ENCODE measurements at places on chromosomes 5 and 9.
A peak's percentile ranks its signal among the peaks of the same experiment; 100 is the strongest.

DNA sequence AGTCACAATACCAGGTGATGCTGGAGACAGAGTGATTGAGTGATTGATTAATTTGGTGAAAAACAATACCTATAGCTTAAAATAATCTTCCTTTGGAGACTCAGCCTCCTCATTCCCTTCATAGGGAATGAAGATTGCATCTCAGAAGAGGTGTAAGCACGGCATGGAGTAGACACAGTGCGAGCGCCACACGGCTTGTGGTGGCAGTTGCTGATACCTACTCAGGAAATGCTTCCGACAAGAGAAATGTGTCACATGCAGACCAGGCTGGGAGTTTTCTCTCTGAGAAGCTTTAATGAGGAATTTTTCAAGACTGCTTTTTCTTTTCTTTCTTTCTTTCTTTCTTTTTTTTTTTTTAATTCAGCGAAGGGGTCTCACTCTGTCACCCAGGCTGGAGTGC lies 211.8 kb upstream of the OTULINL start:
- H3K4me1 ChIP-seq, result no peaks in the 10 kb centered on the region
- peaks cover 53% of the 10 kb centered on the region for H3K36me3 ChIP-seq
- no peak for DNase-seq
- H3K27me3 ChIP-seq, result no peaks in the 10 kb centered on the region
- no peak overlapping the region for H3K4me3 ChIP-seq
- no peak overlapping the region for H3K27ac ChIP-seq

GRCh38 chr9:4983601-4984165 lies 1.4 kb upstream of the JAK2 start:
- peak overlapping the region; percentile 94 for H3K4me3 ChIP-seq
- H3K27ac ChIP-seq, result peak overlapping the region; percentile 98
- DNase-seq, result no peak
- no peaks in the 10 kb centered on the region for H3K36me3 ChIP-seq
- peaks cover 18% of the 10 kb centered on the region for H3K4me1 ChIP-seq
- peaks cover 3% of the 10 kb centered on the region for H3K27me3 ChIP-seq

DNA sequence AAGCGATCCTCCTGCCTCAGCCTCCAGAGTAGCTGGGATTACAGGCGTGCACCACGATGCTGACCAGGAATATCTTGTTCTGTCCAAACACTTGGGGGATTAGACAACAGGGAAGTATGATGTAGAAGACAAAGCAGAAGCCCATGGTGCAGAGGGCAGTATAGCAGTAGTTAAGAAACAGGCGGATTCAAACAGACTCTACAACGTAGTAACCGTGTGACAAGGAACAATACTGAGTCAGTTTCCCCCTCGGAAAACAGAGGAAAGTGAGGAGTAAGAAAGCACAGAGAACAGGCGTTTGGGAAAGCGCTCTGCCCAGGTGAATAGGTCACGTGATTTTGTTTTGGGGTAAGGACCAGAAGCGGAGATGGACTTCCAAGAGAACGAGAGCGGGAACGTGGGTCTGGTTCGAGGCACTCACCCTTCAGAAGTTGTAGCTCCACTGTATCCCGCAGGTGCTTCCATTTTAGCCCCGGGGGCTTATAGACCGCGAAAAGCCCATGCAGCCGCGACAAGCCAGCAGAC lies 306 bp downstream of the TRUB2 start:
- peaks cover 5% of the 10 kb centered on the region for H3K36me3 ChIP-seq
- no peak for DNase-seq
- no peaks in the 10 kb centered on the region for H3K27me3 ChIP-seq

DNA sequence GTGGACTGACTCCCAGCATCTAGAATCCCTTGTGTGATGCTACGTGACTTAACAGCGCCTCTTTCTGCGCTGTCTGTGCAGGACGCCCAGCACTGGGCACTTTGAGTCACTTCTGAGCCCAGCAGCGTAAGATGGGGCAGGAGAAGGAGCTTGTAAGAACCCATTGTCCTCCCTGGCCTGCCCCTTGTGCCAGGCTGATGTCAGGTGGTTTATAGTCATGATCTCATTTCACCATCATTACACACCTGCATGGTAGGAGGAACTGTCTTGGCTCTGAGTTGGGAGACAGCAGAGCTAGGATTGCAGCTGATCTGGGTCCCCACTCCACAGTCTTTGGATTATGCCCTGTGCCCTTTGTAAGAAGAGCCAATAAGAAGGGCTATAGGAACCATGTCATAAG lies 12.2 kb downstream of the ERGIC1 start:
- no peak for DNase-seq
- H3K36me3 ChIP-seq, result peaks cover 14% of the 10 kb centered on the region
- H3K4me3 ChIP-seq, result no peak overlapping the region
- H3K4me1 ChIP-seq, result no peaks in the 10 kb centered on the region
- no peak overlapping the region for H3K27ac ChIP-seq

DNA sequence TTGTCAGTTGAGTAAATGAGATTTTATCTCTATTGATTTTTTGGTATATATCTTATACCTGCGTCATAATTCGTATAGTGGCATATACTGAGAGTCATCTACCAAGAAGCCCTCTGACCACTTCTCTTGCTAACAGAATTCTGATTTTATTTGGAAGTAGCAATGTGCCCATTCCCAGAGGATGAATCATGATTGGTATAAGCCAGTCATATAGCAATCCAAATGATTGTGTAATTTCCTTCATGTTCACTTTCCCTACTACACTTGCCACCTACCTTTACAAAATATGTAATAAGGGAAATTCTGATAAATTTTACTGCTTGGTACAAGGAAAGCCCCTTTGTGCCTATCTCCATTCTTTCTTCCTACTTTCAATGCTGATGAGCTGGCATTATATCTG lies 16.1 kb upstream of the ZNF462 start:
- no peak overlapping the region for H3K4me3 ChIP-seq
- no peaks in the 10 kb centered on the region for H3K4me1 ChIP-seq
- H3K36me3 ChIP-seq, result no peaks in the 10 kb centered on the region
- H3K27me3 ChIP-seq, result no peaks in the 10 kb centered on the region
- no peak for DNase-seq

- H3K27me3 ChIP-seq, result no peaks in the 10 kb centered on the region
- H3K4me1 ChIP-seq, result no peaks in the 10 kb centered on the region
- H3K36me3 ChIP-seq, result peaks cover 59% of the 10 kb centered on the region
- H3K4me3 ChIP-seq, result no peak overlapping the region
Observed at GRCh38 chr9:35051069-35051967, 21.1 kb downstream of the VCP start.

DNA sequence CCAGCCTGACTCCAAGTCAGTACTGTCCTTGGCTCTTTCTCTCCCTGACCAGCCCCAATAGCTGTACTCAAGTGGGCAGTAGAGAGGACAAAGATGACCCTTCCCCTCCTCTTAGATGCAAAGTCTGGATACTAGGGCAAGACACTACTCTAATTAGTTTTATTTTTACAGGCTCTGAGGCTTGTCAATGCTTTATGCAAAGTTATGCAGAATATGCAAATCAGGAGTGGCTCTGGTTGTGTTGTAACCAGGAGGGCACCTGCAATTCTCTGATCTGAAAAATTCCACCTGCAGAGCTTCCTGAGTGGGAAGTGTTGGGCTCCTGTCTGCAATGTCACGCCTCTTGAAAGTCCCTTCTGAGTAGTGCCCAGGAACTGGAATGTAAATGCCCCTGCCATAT lies 201.5 kb downstream of the RGS3 start:
- peaks cover 21% of the 10 kb centered on the region for H3K27me3 ChIP-seq
- no peak overlapping the region for H3K27ac ChIP-seq
- peaks cover 7% of the 10 kb centered on the region for H3K4me1 ChIP-seq

GRCh38 chr5:141716009-141716408 lies 34.0 kb upstream of the ARAP3 start:
- DNase-seq, result no peak
- peaks cover 24% of the 10 kb centered on the region for H3K4me1 ChIP-seq
- peaks cover 4% of the 10 kb centered on the region for H3K27me3 ChIP-seq
- no peak overlapping the region for H3K27ac ChIP-seq
- no peak overlapping the region for H3K4me3 ChIP-seq
- no peaks in the 10 kb centered on the region for H3K36me3 ChIP-seq

GRCh38 chr5:129031886-129032683 lies 62.5 kb upstream of the ISOC1 start:
- DNase-seq, result no peak
- no peaks in the 10 kb centered on the region for H3K27me3 ChIP-seq
- no peak overlapping the region for H3K27ac ChIP-seq
- peaks cover 28% of the 10 kb centered on the region for H3K36me3 ChIP-seq
- H3K4me1 ChIP-seq, result no peaks in the 10 kb centered on the region

DNA sequence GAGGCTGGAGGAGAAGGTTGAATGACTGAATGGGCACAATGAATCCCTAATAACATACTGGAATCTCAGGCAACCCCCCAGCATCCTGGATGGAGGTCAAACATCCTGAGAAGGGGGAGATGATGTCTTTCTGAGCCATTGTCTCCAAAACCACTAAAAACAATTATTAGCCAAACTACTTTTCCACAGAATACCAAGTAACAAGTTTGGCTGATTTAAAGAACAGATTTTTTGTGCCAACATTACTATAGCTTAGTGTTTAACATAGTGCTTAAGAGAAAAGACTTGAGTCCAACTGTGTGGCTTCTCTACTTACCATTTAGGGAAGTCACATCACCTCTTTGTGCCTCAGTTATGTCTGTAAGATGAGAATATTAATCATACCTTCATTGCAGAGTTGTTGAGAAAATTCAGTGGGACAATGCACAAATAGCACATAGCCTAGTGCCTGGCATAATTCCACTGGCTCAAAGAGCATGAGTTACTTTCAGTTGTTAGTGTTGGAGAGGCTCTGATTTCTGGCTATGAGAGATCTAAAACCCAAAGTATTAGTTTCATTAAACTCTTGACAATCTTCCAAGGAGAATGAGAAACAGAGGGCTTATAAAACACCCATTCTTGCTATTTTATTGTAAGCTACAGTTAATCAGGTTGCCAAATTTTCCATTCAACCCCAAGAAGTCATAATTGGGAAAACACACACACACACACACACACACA lies 111.3 kb upstream of the NR3C1 start:
- DNase-seq, result no peak
- no peaks in the 10 kb centered on the region for H3K36me3 ChIP-seq
- H3K4me3 ChIP-seq, result no peak overlapping the region
- H3K4me1 ChIP-seq, result peaks cover 4% of the 10 kb centered on the region
- no peaks in the 10 kb centered on the region for H3K27me3 ChIP-seq

DNA sequence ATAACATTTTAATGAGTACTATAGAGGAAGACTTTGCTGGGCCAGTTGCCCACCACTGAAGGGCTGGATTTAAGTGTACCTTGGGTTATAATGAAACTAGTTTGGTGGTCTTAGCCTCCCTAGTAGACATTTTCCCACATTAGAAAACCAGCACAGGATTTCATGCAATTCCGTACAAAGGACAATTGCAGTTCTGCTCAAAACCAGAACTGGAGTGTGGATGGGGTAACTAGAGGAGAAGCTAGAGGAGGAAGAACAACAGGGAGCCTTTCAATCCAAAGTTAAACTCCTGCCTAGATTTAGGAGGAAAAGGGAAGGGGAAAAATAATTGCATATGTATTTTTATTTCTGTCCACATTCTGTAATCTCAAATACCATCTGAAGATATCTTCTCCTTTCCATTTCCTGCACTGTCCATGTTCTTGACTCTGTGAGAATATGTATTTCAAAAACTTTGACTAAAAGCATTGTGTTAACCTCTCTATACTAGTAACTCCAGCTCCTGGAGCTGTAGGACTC lies 97.5 kb upstream of the SSBP2 start:
- DNase-seq, result no peak
- no peaks in the 10 kb centered on the region for H3K36me3 ChIP-seq
- peaks cover 78% of the 10 kb centered on the region for H3K4me1 ChIP-seq
- no peaks in the 10 kb centered on the region for H3K27me3 ChIP-seq
- no peak overlapping the region for H3K4me3 ChIP-seq

DNA sequence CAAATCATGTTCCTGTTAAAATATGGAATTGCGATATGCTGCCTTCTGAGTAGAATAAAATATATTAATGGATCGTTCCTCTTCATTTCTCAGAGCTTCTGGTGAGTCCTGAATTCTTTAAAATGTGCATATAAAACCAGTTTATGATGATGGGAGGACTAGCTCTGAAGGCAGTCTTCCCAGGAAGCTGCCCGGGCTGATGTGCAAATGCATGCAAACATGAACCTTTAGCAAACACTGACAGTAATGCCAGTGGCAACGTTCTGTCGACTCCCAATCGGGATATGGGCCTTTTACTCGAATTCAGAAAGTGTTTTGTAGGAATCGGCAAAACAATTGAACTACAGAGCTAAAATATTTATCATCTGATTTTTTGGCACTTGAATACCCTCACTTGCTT lies 93.6 kb downstream of the TLE4 start:
- no peak for DNase-seq
- H3K4me1 ChIP-seq, result peaks cover 47% of the 10 kb centered on the region
- H3K4me3 ChIP-seq, result no peak overlapping the region
- no peaks in the 10 kb centered on the region for H3K27me3 ChIP-seq
- H3K27ac ChIP-seq, result no peak overlapping the region
- no peaks in the 10 kb centered on the region for H3K36me3 ChIP-seq

DNA sequence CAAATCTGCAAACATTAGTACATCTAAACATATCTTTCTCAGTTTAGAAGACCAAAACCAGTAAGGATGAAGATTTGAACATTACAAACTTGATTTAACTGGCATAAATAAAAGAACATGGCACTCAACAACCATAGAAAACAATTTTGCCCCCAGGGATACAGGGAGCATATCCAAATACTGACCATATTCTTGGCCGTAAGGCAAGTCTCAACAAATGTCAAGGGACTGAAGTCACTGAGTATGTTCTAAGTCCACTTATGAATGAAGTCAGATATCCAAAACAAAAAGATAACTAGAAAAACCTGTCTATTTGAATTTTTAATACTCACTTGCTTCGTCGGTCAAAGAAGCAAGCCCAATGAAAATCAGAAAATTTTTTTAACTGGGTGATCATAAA lies 14.1 kb downstream of the FEM1C start:
- no peak overlapping the region for H3K27ac ChIP-seq
- H3K36me3 ChIP-seq, result peaks cover 15% of the 10 kb centered on the region
- H3K4me1 ChIP-seq, result peaks cover 38% of the 10 kb centered on the region
- DNase-seq, result no peak

DNA sequence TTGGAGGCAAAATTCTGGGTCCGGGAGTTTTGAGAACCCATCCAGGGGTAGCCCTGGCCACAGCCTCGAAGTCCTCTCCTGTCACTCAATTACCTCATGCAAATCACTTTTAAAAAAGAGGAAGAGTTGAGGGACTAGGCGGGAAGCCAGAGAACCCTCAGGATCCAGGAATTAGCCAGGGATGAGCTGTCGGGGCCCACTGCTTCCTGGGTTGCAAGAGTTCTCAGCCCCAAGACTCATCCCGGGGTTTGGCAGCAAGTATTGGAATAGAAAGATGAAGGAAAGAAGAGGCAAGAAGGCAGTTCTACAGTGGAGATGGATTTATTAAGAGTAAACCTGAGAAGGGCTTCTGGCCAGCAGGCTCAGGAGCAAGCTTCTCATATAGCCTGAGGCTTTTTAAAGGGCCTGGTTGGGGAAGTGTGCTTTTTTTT lies 25.6 kb downstream of the C9orf50 start:
- H3K4me3 ChIP-seq, result peak overlapping the region; percentile 5
- H3K27me3 ChIP-seq, result no peaks in the 10 kb centered on the region
- H3K4me1 ChIP-seq, result peaks cover 61% of the 10 kb centered on the region
- no peak for DNase-seq
- peak overlapping the region; percentile 90 for H3K27ac ChIP-seq

- H3K4me1 ChIP-seq, result peaks cover 27% of the 10 kb centered on the region
- no peak for DNase-seq
- no peak overlapping the region for H3K4me3 ChIP-seq
Observed at GRCh38 chr9:16057541-16057940, 504.7 kb downstream of the CCDC171 start.

- peak overlapping the region; percentile 85 for H3K27ac ChIP-seq
- peaks cover 2% of the 10 kb centered on the region for H3K27me3 ChIP-seq
- DNase-seq, result no peak
- peaks cover 3% of the 10 kb centered on the region for H3K36me3 ChIP-seq
- H3K4me3 ChIP-seq, result no peak overlapping the region
Observed at GRCh38 chr5:132426525-132427138, 57.1 kb downstream of the SLC22A5 start.

Data from mesothelial cell of epicardium (in vitro differentiated cells).